NCI-H524 treated with DMSO at 0.1 percent for 48 hours (cell line): ENCODE measurements at places on chromosomes 2 and 18.

DNA sequence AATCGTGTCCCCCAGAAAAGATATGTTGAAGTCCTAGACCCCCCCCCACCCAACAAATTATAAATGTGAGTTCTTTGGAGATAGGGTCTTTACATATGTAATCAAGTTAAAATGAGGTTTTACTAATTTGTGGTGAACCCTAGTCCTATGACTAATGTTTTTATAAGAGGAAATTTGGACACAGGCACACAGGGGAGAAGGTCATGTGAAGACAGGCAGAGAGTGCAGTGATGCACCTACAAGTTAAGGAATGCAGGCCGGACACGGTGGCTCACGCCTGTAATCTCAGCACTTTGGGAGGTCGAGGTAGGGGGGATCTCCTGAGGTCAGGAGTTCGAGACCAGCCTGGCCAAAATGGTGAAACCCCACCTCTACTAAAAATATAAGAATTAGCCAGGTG, 5.8 kb upstream of the PMAIP1 start:
- no peak for DNase-seq

GRCh38 chr2:1011006-1011405, 60.4 kb downstream of the SNTG2 start:
- no peak for DNase-seq

- no peak for DNase-seq
These were observed 14.9 kb downstream of the ERFE start for GRCh38 chr2:238173692-238174091.

GRCh38 chr2:20176760-20177159, 48.2 kb downstream of the SDC1 start:
- DNase-seq, result no peak

- DNase-seq, result no peak
These were observed at the start of gene SESTD1 for GRCh38 chr2:179264368-179265081. TSS of gene SESTD1 (minus strand) at chr2:179264832. CDS start at chr2:179191841, 72,991 bp downstream.

GRCh38 chr18:49491534-49491856, 4.5 kb upstream of the C18orf32 start:
- DNase-seq, result no peak

- no peak for DNase-seq
These were observed 126.7 kb upstream of the MYCN start for GRCh38 chr2:15813481-15814266.

DNA sequence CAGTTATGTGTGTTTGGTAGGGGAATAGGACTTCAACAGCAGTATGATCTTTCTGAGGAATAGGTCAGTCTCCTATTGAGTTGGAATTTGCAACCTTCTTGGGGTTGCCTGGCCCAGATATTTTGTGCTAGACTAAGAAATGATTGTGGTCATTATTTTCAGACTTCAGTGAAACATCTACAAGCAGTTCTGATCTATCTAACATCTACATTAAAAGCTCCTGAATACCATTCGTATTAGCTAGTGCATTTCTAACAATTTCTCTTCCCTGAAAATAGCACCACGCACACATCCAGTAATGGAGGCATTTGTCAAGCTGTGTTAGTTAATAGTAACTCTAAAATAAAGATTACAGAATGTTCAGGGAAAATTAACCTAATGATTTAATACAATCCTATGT, 179.3 kb downstream of the FIGN start:
- no peak for DNase-seq

- no peak for DNase-seq
These were observed 6.8 kb downstream of the SCTR start for GRCh38 chr2:119517433-119517832.

- no peak for DNase-seq
These were observed 67.6 kb downstream of the TBC1D8 start for GRCh38 chr2:101083613-101084012.

GRCh38 chr2:239109041-239109927, 261.4 kb downstream of the TWIST2 start:
- DNase-seq, result no peak

GRCh38 chr18:58557008-58557435, 71.9 kb downstream of the ALPK2 start:
- no peak for DNase-seq

DNA sequence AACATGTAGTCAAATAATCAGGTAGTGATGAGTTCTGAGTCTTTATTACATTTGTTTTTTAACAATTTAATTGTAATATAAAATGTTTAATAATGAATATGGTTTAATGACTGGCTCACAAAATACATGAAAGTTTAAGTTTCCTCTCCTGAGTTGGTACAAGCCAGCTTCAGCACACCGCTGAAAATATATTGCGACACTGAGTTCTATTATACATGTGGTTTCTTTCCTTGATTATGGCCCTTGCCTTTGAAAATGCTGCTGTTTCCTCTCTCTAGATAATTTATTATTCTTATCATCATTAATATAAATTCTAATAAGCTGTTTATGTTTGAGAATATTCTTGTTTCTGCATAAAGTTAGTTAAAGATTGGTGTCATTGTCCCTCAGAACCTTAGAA, 249.3 kb downstream of the PARD3B start:
- DNase-seq, result no peak

- no peak for DNase-seq
These were observed 574 bp upstream of the NCL start for GRCh38 chr2:231464576-231465540.
